ENCODE measurements at places on chromosomes 3 and 15.

DNA sequence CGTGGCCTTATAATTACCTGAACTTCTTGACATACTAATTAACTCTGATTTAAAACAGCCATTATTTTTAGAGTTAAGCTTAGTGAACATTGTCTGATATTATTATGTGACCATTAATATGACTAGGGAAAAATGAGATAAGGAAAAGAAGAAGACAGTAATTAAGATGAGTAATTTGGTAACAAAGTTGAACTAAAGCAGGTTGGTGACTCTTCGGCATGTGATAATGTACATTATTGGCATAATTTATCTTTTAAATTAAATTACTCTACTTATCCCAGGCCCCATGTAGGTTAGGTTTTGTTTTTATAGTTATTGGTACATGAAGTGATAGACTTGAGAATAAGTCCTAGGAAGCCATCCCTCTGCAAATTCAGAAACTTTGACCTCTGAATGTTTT is 249.7 kb upstream of the CFAP20DC start:
- no peak for DNase-seq

- no peak for DNase-seq
These were observed 109.6 kb downstream of the PIK3CB start for GRCh38 chr3:138725116-138725515.

GRCh38 chr3:65402597-65402996 is 636.1 kb downstream of the MAGI1 start:
- DNase-seq, result no peak

GRCh38 chr3:148748283-148748682 is 50.6 kb downstream of the AGTR1 start:
- DNase-seq, result no peak

GRCh38 chr15:37014137-37014536 is 86.2 kb downstream of the MEIS2 start:
- no peak for DNase-seq

DNA sequence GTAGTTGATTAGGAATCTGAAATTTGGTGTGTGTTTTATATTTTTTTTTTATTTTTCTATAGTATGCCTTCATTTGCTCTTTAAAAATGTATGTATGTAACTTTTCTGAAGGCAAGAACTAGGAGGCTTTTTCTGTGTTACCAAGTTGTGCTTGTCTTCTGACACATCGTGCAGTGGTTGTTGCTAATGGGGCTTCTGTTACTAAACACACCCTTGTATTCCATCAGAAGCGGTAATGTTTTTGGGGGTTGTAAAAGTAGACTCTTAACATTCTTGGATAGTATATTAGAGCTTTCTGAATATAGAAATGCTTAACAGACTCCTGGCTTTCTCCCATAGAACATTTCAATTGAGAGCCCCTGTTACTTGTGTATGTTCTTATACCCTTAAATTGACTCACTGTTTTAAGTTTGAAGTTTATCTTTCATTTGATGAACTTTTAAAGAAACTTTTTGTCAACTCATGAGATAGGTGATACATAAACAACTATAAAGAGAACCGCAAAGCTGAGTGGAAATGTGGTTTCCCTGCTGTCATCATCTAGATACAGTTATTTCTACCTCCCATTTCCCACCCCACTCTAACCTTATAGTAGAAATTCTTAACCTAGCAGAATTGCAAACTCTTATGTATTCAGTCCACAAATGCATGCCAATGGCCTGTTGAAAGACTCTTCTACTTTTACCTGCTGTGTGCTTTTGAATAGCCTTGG is 2.5 kb downstream of the TIPARP start:
- no peak for DNase-seq

- DNase-seq, result no peak
These were observed 261.9 kb upstream of the SUCLG2 start for GRCh38 chr3:67916353-67916752.

GRCh38 chr3:144121661-144122060 is 150.0 kb downstream of the DIPK2A start:
- no peak for DNase-seq

DNA sequence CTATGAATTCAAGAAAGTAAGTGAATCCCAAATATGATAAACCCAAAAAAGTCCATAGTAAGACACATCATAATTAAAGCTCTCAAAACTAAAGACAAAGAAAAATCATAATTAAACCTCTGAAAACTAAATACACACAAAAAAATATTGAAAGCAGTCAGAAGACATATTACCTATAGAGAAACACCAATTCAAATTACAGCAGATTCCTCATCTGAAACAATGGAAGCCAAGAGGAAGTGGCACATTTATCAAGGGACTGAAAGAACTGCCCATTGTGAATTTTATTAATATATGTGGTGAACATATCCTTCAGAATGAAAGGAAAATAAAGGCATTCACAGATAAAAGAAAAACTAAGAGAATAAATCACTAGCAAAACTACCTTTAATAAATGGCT is 128.2 kb downstream of the SCAPER start:
- no peak for DNase-seq

- no peak for DNase-seq
These were observed 11.8 kb upstream of the C3orf70 start for GRCh38 chr3:185164428-185165217.

DNA sequence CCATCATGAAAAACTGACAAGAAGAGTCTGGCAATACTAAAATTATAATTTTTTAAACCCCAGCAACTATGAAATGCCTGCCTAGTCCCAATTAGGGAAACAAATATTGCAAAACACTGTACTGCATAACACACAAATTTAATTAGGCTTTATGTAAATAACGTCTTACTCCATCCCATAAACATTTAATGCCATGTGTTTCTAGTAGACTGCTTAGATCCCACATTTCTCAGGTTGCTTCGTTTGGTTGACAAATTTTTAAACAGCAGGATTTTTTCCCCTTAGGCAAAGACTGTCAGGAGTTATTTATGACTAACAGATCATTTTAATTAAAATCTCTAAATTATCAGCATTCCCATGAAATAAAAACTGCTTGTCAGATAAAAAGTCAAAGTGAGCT is 29.9 kb downstream of the EIF2AK4 start:
- DNase-seq, result no peak

DNA sequence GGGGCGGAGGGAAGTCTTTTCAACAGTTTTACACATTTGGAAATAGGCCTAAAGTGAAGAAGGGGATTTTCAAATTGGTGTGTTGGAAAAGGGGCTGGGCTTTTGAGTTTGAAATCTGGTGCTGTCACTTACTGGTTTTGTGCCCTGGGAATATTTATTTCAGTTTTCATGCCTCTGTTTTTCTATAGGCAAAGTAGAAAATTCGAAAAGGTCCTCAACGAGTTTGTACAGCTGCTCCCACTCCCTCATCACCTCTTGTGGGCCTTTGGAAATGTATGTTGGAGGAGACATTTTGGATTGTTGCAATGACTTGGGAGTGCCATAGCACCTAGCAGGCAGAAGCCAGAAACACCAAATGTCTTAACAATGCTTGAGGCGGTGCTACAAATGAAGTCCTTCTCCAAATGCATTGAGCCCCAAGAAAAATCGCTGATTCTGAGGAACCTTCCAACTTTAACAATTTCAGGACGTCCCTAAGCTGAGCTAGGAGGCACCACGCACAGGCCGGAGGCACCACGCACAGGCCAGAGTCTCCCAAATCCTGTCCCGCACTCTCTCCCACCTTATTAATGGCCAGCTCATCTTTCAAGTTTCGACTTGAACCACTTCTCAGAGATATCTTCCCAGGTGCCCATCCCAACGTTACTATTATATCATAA is 639 bp upstream of the POLR2M start:
- DNase-seq, result no peak

- no peak for DNase-seq
These were observed 2.3 kb upstream of the C3orf62 start for GRCh38 chr3:49279376-49279775.

- no peak for DNase-seq
These were observed 601.0 kb downstream of the MECOM start for GRCh38 chr3:169062501-169062900.

- DNase-seq, result no peak
These were observed 1.2 kb upstream of the ZBED2 start for GRCh38 chr3:111596328-111596727.

- DNase-seq, result no peak
These were observed 302.2 kb upstream of the TPM1 start for GRCh38 chr15:62740141-62741004.

GRCh38 chr3:40532252-40532651 is 7.5 kb downstream of the ZNF621 start:
- no peak for DNase-seq

- DNase-seq, result no peak
These were observed 489.1 kb downstream of the ROBO1 start for GRCh38 chr3:79278681-79279080.

GRCh38 chr3:29214009-29214658 is 66.7 kb upstream of the RBMS3 start:
- DNase-seq, result no peak

DNA sequence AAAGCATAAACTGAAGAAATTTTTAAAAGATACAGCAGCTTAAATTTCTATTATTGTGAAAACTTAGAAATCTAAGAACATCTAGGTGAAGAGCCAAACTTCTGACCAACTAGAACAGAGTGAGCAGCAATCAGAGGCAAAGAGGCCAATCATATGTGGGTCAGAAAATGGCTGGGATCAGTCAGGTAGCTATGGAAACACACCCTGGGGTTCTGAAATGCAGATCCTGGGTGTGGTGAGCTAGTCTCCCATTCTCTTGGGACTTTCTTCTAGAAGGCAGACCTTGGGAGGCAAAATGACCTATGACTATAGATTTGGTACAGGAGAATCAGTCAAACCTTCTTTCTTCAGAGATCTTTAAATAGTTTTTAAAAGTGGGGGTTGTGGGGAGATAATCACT is 385.8 kb downstream of the TBC1D5 start:
- no peak for DNase-seq

GRCh38 chr15:68209735-68210408 is 4.7 kb upstream of the CALML4 start:
- peak; percentile 64 for DNase-seq

- no peak for DNase-seq
These were observed 110.5 kb upstream of the PTPRG start for GRCh38 chr3:61450866-61451265.

DNA sequence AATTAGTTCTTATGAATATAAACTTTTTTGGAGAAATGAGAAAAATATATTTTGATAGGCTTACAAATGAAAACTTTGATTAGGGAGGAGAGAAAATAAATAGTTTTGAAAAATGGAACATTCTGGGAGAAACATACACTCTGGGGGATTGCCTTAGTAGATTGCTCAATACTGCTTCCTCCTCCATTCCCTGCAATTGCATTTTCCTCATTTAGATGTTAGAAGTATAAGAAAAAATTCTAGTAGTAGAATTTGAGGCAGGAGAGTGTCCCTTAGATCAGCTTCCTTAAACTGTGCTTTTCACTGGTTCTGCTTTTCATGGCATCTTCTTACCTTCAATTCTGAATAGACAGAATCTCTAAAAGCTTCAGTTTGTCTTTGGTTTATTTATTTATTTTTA is 46.2 kb upstream of the CTDSPL2 start:
- DNase-seq, result no peak

DNA sequence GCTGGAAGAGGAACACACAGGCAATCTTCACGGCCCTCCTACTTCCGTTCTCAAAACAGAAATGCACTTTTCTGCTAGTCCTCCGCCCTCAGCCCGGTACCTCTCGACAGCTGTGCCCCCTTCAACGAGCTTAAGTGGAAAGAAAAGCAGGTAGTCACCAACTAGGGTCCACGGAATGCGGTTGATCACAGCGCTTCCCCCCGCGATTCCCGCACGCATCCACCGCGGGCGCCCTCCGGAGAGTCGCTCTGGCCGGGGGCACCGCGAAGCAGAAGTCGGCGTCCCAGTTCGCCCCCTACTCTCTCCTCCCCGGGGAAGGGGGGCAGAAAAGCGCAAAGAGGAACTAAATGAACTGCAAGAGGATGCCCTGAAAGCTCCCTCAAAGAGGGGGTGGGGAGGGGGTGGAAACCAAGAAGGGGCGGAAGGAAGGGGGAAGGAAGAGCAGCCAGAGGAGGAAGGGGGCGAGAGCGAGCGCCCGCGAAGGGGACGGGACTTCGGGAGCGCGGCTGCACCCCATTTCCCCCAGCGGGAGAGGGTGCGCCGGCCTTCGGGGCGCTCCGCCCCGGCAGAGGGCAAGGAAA is 738 bp downstream of the ACAP2 start:
- peak; percentile 83 for DNase-seq

- DNase-seq, result no peak
These were observed 41.6 kb downstream of the AAGAB start for GRCh38 chr15:67212684-67213367.

DNA sequence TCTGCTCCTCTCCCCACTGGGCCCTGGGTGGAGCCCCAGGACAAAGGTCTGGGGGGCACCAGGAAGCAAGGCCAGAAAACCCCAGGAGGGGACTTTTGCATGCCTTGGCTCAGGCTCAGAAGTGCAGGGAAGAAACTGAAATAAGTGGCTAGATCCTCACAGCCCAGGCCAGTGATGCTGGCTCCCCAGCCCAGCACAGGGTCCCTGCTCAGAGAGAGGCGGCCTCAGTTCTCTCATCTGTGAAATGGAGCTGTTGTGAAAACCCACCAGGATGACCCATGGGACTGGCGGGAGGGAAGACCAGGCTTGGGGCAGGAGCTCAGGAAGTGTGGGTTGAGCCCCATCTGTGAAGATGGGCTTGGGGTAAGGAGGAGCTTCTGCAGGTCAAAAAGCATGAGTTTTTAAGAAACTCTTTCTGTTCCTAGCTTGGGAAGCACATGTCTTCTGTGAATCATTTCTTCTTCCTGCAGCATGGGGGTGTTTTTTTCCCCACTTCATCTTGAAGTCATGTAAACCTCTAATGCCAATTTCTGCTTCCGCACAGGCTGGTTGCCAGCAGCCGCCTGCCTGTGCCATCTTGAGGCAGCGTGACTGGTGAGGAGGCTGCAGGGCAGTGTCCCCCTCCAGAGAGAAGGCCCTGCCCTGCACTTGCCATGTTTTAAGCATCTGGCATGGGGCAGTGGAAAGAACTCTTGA is 118.6 kb downstream of the SMAD6 start:
- no peak for DNase-seq

DNA sequence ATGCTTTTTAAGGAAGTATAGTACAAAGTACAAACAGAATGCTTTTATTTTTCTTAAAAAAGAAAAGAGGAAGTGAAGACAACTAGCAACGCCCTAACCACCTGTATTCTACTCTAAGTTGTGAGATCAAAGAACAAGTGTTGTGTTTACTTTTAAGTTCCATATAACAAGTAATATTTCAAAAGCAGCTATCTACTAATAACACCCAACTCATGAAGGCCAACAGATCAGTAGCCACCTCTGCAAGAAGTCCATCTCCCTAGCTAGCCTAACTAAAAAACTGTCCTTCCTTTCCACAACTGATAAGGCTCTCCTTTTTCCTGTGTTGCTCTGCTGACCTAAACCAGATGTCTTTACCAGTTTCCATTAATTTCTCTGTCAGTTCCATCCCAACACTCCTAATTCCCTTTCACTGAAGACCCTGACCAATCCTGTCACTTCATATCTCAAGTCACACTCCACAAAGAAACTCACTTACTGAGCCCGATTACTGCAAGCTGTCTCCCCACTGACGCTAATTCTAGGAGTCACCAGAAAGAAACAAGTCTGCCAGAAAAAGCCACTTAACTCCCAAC is 26.9 kb downstream of the PHC3 start:
- DNase-seq, result peak; percentile 59

- no peak for DNase-seq
These were observed 123.1 kb upstream of the SLC2A2 start for GRCh38 chr3:171149526-171150116.

- DNase-seq, result no peak
These were observed 20.6 kb upstream of the MEX3B start for GRCh38 chr15:82066455-82066854.

- no peak for DNase-seq
These were observed 188.7 kb upstream of the LINGO1 start for GRCh38 chr15:77821188-77821958.

- DNase-seq, result no peak
These were observed 16.8 kb downstream of the RPUSD3 start for GRCh38 chr3:9826815-9827573.

- no peak for DNase-seq
These were observed 54.1 kb downstream of the RPL22L1 start for GRCh38 chr3:170815936-170816335.

All from naive B cell (primary cell).